ENCODE measurements at places on chromosomes 2 and 18. TPM values are rescaled to one million over a fixed set of nuclear protein-coding genes. Genes with fewer than 3 reads are reported as not detected.
A peak's percentile ranks its signal among the peaks of the same experiment; 100 is the strongest.

SP140L gene
- total RNA-seq = 107 TPM

DSG2 gene
- total RNA-seq = 0.28 TPM

DCDC2C gene
- total RNA-seq = not detected

PDE1A gene
- not detected for total RNA-seq

LIMS3 gene
- 0.91 TPM for total RNA-seq

- no peak overlapping the region for H3K27ac ChIP-seq
- peaks cover under 1% of the 10 kb centered on the region for H3K4me1 ChIP-seq
- H3K4me3 ChIP-seq = no peak overlapping the region
- no peak for DNase-seq
- H3K27me3 ChIP-seq = peaks cover 27% of the 10 kb centered on the region
These were observed 5.6 kb upstream of the TMEM17 start for GRCh38 chr2:62511636-62512035.

DNA sequence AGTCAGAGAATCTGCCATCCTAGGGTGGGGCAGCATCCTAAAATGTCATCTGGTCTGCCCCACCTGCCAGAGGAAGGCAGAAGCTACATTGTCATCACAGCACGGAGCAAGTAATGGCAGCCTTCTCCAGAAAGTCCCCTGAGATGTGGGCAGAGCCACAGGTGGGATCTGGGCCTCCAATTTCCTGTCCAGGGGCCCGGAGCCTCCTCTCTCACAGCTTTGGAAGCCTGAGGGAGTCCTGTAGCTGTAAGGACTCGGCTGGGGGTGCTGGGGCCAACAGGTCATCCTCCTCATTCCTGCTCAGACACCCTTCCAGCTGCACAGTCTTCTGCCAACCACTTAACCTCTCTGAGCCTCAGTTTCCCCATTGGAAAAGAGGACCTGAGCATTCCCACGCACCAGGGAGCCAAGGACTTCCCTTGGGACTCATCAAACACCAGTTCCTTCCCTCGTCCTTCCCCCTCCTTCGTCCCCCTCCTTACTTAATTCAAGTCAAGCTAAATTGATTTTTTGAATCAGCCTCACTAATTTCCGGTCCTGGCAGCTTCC lies 48.6 kb upstream of the ID2 start:
- H3K27ac ChIP-seq = no peak overlapping the region
- no peak for DNase-seq
- H3K27me3 ChIP-seq = peaks cover 11% of the 10 kb centered on the region
- peaks cover 5% of the 10 kb centered on the region for H3K4me1 ChIP-seq
- no peaks in the 10 kb centered on the region for H3K36me3 ChIP-seq

DNA sequence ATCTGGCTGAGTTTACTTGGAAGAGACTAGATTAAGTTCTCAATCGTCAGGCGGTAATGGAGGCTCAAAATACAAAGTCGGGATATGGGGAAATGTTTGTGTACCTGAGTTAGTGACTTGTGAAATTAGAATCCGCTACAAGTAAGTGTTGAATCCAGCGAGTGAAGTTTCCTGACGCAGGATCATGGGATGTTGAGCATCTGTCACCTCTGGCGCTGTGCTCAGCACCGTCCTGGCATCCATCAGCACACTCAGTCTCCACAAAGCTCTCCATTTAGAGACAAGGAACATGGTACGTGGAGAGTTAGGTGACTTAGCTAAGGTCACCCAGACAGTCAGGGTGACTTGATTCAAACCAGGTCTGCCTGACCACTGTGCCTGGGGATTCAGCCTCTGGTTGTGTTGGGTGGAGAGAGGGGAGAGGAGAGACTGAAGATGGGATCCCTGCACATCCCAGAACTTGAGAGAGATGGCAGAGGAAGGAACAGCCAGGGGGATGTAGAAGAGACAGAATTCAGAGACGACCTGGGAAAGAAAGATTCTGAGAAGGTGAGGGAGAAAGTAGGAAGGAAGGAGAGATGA lies 251.2 kb downstream of the ACKR3 start:
- peaks cover 2% of the 10 kb centered on the region for H3K27me3 ChIP-seq
- DNase-seq = no peak
- no peak overlapping the region for H3K27ac ChIP-seq
- H3K36me3 ChIP-seq = no peaks in the 10 kb centered on the region
- H3K4me3 ChIP-seq = no peak overlapping the region
- no peaks in the 10 kb centered on the region for H3K4me1 ChIP-seq

- H3K4me1 ChIP-seq = no peaks in the 10 kb centered on the region
- no peak overlapping the region for H3K27ac ChIP-seq
- no peak for DNase-seq
- peaks cover 25% of the 10 kb centered on the region for H3K27me3 ChIP-seq
- no peaks in the 10 kb centered on the region for H3K36me3 ChIP-seq
These were observed 302.0 kb downstream of the NCKAP5 start for GRCh38 chr2:133266041-133266925.

DNA sequence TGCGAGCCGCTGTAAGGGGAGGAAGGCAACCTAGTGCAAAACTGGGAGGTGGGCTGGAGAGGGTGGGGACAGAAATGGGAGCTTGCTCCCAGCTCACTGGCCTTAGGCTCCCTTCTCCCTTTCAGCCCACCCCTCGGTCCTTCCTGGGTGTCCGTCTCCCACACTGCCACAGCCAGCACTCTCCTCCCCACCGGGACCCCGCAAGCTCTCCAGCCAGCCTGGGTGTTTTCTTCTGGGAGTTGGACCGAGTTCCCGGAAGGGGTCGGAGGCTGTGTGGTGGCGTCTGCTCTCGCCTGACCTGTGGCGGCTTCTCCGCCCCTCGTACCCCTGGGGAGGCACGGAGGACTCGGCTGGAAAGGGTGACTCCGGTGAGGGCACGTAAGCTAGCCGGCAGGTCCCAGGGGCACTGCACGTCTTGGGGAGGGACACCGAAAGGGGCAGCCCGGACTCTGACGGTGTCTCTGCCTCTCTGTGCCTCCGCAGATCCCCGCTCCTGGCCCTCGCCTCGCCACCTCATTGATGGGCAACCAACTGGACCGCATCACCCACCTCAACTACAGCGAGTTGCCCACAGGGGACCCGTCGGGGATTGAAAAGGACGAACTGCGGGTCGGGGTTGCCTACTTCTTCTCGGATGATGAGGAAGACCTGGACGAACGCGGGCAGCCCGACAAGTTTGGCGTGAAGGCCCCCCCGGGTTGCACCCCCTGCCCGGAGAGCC lies 1.1 kb downstream of the LRATD1 start:
- DNase-seq = peak; percentile 28
- H3K4me1 ChIP-seq = peaks cover 1% of the 10 kb centered on the region
- H3K27ac ChIP-seq = peak overlapping the region; percentile 45
- no peaks in the 10 kb centered on the region for H3K36me3 ChIP-seq
- peaks cover 58% of the 10 kb centered on the region for H3K27me3 ChIP-seq

Measured in activated naive CD8-positive, alpha-beta T cell treated with anti-CD3 and anti-CD28 coated beads, Interleukin-2, amount 10 ng/mL, durations not matched to agents 7 days and 5 days (primary cell).